ENCODE measurements at places on chromosomes 11 and 22.

DNA sequence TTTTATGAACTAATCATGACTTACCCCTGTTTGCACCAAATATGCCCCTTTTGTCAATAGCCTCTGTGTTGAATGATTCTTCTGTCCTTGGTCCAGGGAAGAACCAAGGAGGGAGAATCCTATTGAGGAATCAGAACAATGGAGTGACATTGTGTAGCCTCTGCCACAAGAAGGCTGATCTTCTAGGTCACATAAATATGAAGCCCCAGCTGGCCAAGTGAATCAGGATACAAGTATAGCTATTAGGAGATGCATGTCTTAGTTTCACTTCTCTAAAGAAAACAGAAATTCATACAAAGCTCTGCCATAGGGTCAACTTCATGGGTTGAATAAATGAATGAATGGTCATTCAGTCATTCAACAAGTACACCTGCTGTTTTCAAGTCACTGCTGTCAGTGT lies 118.2 kb upstream of the BLID start:
- DNase-seq, result no peak

- no peak for DNase-seq
Measured at GRCh38 chr11:10304495-10305261, at the start of gene ADM. ADM (plus strand) TSS chr11:10305073; CDS start chr11:10305701, 628 bp downstream.

DNA sequence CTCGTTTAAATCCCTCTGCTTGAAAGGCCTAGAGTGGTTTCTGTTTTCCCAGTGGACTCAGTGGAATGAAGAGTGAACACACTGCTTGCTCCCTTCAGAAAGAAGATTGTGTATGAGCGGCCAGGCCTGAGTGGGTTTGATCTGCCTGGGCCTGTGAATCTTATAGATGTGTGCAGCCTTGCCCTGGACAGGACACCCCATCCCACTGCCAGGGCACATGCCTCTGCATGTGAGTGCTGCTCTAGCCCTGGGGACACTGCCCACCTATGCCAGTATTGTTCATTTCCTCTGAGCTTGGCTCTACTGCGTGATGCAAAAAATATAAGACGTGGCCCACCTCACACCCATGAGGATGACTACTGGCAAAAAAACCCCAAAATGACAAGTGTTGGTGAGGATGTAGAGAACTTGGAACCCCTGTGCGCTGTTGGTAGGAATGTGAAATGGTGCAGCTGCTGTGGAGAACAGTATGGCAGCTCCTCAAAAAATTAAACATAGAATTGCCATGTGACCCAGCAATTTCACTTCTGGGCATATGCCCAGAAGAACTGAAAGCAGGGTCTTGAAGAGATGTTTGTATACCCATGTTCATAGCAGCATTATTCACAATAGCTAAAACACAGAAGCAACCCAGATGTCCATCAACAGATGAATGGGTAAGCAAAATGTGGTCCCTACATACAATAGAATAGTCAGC lies 27.3 kb upstream of the NECTIN1 start:
- no peak for DNase-seq

DNA sequence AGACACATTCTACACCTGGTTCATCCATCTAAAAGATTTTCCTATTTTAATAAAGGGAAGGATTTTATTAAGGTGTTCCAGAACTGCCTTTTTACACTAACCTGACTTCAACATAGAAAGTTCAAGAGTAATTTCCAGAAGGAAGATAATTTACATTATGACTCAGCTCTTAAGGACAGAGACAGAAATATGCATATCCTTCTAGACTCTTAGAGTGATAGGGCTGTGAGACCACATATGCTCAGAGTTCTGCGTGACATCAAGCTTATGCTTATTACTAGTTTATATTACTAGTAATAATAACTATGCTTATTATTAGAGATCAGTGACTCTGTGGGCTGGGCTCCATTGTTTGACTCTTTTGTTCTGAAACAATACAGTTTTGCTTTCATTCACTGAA lies 4.6 kb downstream of the PDGFD start:
- no peak for DNase-seq

DNA sequence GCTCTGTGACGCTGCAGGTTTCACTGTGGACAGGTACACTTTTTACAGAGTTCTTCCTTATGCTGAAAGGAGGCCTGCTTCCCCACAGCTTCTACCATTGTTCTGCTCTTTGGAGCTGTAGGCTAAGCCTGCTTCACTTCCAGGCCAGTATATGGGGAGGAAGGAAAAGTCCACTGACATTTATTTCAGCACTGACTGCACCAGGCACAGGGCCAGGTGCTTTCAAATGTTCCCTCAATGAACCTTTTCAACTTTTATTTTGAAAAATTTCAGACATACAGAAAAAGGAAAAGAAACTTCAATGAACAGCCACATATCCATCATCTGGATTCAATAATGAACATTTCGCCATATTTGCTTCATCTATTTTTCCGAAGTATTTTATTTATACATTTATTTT lies 22.0 kb downstream of the POU2F3 start:
- DNase-seq, result no peak

- DNase-seq, result no peak
Measured at GRCh38 chr22:47647720-47648119, 885.3 kb downstream of the TBC1D22A start.

DNA sequence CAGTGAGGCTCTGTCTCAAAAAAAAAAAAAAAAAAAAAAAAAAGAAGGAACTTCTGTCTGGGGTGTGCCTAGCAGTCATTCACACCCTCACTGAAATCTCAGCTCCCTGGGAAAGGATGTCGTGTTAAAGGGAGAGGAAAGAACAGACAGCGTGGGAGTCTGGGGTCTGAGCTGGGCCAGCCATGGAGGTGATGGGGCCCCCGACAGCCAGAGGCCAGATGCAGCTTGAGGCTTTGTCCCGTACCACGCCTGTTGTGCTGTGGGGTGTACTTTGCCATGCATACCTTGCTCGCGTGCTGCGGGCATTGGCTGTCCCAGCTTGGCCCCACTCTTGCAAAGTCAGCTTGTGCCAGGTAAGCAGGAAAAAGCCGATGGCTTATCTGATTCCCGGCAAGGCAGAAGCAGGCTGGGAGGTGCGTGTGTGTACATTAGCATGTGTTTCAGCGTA lies 4.6 kb downstream of the SYT12 start:
- no peak for DNase-seq

- no peak for DNase-seq
Measured at GRCh38 chr22:17873804-17874203, 99.5 kb upstream of the BID start.

- no peak for DNase-seq
Measured at GRCh38 chr22:19509191-19509590, 15.0 kb downstream of the CLDN5 start.

GRCh38 chr11:15821451-15821850 lies 534.9 kb downstream of the SOX6 start:
- no peak for DNase-seq

- DNase-seq, result no peak
Measured at GRCh38 chr11:119389611-119390254, 8.2 kb upstream of the USP2 start.

DNA sequence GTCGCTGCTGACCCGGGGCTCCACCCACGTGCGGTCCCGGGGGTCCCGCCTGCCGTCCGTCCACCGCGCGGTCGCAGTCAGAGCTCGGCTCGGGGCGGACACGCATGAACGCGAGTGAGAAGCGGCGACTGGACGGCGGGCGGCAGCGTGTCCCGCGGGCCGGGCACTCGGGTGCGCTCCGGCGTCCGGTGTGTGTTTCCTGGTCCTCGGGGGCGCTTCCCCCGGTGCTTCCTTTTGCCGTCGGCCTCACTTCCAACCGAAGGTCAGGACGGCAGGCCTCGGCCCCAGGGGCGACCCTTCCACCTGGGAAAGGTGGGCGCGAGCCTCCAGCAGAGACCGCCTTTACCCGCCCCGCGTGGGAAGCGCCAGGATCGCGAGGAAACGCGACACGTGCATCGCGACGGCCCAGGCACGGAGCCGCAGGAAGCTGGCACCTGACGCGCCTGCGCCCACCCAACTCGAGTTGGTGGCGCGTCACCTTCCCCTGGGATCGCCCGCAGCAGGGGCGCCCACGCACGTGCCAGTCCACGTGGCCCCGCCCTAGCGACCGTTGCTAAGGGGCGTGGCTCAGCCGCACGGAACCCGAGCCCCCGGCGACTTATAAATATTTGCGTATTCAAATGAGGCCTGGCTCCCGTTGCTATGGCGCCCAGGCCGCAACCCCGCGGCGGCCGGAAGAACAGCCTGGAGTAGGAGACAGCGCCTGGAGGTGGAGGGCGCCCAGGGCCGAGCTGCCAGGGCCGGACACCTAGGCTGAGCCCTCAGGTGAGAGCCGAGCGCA lies at the start of gene LRRC56:
TSS of gene LRRC56 (plus strand) at position 687 of the 781 bp plus-strand sequence. CDS start 3,158 bp downstream, outside the sequence.
- peak; percentile 91 for DNase-seq

- DNase-seq, result no peak
Measured at GRCh38 chr11:120079750-120080610, 57.9 kb downstream of the TRIM29 start.

DNA sequence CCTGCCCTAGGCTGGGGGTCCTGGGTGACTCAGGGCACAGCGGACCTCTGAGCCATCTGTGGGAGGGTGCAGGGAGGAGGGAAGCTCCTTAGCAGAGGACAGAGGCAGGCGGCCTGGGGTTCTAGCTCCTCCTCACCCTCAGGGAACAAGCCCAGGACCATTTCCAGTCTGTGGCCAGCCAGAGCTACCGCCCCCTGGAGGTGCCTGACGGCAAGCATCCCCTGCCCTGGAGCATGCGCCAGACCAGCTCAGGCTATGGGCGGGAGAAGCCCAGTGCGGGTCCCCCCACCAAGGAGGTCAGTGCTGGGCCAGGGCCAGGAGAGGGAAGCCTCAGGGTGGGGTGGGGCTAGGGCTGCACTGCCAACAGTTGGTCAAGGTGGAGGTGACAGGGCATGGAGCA lies 26.0 kb upstream of the LRRC10B start:
- no peak for DNase-seq

- DNase-seq, result peak; percentile 49
Measured at GRCh38 chr11:113401718-113402117, 14.1 kb downstream of the ANKK1 start.

DNA sequence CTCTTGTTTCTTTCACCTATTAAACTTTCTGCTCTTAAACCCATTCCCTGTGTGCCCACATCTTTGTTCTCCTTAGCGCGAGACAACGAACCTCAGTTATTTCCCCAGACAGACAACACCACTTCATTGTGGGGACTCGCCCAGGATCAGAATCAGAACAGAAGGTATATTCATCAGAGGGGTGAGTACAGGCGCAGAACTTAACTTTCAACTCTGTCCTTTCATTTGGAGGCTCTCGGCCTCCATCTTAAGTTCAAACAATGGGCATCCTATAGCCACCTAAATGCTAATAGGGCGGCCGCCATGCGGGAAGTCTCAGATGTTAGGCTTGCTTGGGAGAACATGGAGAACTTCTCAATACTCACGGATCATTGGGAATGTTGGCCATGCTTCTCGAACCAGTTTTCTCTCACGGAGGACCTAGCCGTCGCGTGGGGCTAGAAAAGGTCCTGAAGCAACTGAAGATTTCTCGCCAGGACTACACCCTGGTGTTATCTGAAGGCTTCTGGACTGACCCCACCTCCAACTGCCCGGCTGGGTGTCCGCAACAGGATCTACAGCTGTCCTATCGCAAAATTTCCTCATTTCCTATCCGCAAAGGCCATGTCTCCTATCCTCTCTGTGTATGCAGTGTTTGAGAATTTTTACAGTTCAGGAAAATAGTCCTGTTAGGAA lies 13.4 kb upstream of the HYLS1 start:
- no peak for DNase-seq

GRCh38 chr11:108973402-108974162 lies 308.7 kb downstream of the DDX10 start:
- DNase-seq, result no peak

DNA sequence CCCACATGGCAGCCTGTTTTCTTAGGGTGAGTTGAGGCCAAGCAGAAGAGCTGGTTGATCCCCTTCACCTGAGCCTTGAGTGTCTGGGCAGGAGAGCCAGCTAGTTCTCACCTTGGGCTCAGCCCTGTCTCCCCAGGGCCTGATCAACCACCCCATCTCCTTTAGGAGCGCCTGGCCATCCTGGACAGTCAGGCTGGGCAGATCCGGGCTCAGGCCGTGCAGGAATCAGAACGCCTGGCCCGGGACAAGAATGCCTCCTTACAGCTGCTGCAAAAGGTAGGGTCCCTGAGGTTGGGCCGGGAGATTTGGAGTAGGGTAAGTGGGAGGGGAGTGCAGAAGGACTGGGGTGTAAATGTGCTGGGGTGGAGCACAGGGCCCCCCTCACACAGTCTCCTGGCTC lies 31.3 kb downstream of the PHLDB1 start:
- no peak for DNase-seq

GRCh38 chr11:128939591-128939990 lies 3.1 kb downstream of the TP53AIP1 start:
- DNase-seq, result no peak

GRCh38 chr11:7874056-7874455 lies 57.0 kb downstream of the OR10A6 start:
- no peak for DNase-seq

GRCh38 chr11:74412321-74412720 lies 14.1 kb upstream of the PGM2L1 start:
- DNase-seq, result no peak

- DNase-seq, result no peak
Measured at GRCh38 chr22:47002692-47003091, 240.2 kb downstream of the TBC1D22A start.

- DNase-seq, result no peak
Measured at GRCh38 chr22:24285245-24285644, 14.6 kb downstream of the SPECC1L start.

DNA sequence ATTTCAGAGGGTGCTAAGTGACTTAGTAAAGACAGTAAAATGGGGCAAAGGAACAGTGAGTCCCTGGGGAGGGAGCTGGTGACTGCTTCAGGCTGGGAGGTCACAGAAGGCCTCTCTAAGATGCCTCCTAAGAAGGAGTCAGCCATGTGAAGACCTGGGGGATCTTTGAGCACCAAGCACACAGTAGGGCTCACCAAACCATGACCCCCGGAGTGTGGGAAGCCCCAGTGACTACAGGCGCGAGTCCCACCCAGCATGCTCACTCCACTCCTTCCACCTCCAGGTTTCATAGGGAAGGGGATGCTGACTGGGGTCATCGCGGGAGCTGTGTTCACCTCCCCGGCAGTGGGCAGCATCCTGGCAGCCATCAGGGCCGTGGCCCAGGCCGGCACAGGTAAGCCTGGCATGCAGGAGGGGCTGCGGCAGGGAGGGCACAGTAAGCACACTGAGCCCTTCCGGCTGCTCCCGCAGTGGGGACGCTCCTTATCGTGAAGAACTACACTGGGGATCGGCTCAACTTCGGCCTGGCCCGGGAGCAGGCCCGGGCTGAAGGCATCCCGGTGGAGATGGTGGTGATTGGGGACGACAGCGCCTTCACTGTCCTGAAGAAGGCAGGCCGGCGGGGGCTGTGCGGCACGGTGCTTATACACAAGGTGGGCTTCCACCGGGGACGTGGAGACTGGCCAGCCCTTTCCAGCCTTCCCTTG lies 5.9 kb downstream of the TKFC start:
- no peak for DNase-seq

Measured in NCI-H187 (cell line).